NCI-H187 (cell line): ENCODE measurements at places on chromosomes 3 and 15.

GRCh38 chr3:170425491-170426239 lies 7.0 kb downstream of the CLDN11 start:
- DNase-seq: no peak

DNA sequence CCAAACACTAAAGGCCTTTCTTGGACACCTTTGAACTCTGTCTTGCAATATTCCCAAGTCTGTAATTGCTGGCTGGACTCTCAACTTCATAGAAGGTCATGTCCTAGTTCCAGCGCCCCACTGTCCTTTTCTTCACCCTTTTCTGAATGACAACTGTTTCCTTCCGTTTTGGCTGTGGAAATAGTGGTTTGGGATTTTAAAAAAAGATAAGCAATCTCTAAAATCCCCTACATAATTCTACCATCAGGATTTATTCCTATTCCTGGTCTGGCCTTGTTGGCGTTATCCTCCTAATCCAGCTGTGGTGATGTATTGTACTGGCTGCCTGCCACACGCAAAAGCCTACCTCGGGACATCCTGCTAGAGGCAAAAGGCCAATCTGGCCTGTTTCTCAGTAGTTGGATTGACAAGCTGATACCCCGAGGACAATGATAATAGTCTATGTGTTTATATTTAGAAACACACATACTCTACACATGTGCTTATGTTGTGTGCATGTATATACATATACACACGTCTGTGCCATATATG lies 440.3 kb upstream of the DPH6 start:
- DNase-seq: no peak

DNA sequence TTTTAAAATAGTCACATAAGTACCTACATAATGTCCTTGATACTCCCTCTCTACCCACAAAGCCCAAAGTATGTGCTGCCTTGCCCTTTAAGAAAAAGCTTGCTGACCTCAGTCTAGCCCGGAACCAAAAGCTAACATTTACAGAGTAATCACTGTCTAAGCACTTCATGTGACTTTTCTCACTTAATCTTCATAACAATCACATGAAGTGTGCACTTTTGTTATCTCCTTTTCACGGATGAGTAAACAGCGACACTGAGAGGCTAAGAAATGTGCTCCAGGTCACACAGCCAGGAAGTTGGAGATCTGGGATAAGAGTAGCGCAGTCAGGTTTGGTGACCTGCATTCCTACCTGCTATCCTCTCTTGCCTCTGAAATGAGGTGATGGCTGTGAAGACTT lies 194.0 kb downstream of the ITPR1 start:
- no peak for DNase-seq

DNA sequence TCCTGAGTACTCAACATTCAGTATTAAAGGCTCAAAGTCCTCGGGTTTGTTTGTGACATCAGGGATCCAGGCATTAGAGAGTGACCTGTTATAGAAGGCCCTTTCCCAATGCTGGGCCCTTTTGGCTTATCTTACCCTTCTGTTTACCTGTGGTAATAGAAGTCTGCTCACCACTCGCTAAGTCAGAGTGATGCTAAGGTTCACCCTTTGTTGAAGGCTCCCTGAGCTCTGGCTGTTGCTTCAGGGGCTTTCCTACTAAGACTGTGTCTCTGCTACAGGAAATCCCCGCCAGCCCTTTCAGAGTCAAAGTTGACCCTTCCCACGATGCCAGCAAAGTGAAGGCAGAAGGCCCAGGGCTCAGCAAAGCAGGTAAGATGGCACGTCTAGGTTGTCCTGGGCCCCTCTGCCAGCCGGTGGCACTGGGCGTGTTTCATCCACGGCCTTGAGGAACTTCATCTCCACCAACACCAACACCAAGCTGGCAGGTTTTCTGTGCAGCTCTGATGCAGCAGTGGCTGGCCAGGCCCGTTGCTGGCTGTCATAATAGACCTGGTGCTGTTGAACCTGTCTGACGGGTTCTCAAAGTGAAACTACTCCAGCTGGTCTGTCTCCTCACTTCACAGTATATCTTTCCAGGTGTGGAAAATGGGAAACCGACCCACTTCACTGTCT lies 99.1 kb downstream of the DNASE1L3 start:
- DNase-seq: no peak

DNA sequence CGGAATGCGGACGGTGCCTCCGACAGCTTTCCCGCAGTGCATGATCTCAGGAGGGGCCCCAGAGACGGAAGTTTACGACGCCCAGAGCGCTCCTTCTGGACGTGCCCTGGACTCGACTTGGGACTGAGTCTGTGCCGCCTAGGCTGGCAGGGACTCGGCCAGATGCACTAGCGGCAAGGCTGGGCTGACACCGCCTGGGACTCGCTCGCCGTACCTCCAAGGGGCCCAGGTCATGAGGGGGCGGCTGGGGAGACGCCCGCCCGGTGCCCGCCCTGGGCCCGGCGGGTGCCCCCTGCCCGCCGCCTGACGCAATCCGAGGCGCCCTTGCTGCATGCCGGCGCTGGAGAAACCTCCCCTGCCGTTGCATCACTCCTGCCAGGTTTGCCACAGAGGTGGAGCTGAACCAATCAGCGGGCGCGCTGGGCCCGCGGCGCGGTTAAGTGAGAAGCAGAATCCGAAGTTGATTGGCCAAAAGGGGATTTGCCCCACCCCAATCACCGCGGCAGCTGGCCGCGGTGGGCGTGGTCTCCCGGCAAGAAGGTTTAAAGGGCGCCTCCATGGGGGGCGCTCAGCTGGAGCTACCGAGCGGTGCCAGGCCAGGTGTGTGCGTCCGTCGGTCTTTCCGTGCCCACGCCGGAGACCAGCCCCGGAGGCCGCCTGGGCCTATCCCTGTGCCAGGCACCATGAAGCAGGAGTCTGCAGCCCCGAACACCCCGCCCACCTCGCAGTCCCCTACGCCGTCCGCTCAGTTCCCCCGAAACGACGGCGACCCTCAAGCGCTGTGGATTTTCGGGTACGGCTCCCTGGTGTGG lies at the start of gene CHAC1:
CHAC1 (plus strand) TSS at position 571 of the 812 bp plus-strand sequence; CDS start at position 684, 113 bp downstream.
- DNase-seq: peak; percentile 77

DNA sequence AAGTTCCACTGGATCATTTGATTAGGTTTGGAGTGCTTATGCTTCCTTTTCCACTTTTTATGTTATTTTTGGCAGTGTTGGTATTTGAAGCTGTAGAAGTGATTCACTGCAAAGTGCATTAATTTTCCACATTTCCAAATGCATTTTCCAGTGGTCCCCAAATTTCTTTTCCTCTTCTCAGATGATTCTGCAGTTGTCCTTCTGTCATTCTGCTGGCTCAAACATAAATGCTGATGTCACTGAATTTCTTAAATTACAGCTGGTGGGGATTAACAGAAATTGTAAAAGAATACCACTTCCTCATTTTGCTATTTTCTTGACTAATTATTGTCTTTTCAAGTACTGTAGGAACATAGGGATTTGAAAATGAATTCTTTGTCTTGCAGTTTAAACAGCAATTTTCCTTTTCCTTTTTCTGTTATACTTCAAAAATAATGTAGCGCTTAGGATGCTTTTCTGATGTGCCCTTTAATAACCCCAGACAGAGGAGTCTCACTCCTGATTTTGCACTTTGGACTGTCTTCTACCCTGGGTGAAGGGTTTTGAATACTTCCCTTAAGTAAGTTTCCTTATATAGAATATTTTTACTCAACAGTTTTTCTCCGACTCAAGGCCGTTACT lies 25.0 kb downstream of the MITF start:
- no peak for DNase-seq

DNA sequence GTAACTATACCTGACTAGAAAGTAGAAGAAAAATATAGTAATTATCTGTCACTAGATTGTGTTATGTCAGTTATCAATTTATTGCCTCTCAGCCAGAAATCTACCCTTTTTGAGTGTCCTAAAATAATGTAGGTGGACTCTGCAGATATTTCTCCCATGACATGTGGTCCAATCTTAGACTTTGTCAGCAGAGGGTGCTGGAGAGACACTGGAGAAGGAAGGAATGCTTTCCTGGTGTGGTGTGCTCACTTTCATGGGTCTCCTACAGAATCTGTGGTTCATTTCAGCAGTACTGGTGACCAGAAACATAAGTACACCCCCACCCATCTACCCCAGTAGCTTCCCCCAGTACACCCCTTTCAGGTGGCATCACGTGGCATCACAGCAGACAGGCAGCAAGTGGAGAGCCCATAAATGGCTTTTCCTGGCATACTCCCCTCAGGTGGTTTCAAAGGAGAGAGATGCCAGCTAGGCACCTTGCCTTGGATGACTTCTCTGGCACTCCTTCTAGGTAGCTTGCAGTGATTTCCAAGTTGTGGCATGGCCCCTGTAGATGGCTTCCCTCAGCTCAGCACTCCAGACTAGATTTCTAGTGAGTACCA lies 114.7 kb downstream of the GADL1 start:
- no peak for DNase-seq

- DNase-seq: no peak
These were observed 11.9 kb upstream of the TMEM115 start for GRCh38 chr3:50371133-50371685.

GRCh38 chr3:111691293-111691909 lies 96.3 kb upstream of the ZBED2 start:
- no peak for DNase-seq

- no peak for DNase-seq
These were observed 701.9 kb downstream of the EDEM1 start for GRCh38 chr3:5889374-5889773.

- no peak for DNase-seq
These were observed 624 bp downstream of the AKAP13 start for GRCh38 chr15:85380812-85381642.

- no peak for DNase-seq
These were observed 314.0 kb upstream of the WNT5A start for GRCh38 chr3:55801068-55801467.
